Stimulated activated CD8-positive, alpha-beta memory T cell treated with anti-CD3 and anti-CD28 coated beads, Interleukin-7, amount 100 ng/mL, for 48 hours (primary cell): ENCODE measurements at places on chromosomes 5 and 9.
A peak's percentile ranks its signal among the peaks of the same experiment; 100 is the strongest.

DNA sequence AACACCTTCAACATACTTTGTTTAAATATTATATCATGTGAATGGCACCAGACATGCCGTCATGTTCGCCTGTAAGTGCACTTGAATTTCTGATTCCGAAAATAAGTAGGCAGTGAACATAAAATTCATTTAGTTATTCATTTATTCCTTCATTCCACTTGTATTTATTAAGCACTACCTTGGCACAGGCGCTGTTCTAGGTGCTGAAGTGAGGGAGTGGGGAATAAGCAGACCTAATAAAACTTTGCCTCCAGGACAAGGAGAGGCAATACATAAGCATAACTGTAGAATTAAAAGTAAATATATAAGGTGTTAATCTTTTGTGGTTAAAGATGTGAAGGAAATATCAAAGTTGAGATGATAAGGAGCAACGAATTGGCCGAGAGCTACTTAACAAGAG lies 297.4 kb downstream of the TENT4A start:
- DNase-seq, result no peak

GRCh38 chr9:114302727-114303126 lies 20.2 kb upstream of the ORM1 start:
- DNase-seq, result no peak

- no peak for DNase-seq
These were observed 81.0 kb upstream of the TRIO start for GRCh38 chr5:14062178-14062577.

DNA sequence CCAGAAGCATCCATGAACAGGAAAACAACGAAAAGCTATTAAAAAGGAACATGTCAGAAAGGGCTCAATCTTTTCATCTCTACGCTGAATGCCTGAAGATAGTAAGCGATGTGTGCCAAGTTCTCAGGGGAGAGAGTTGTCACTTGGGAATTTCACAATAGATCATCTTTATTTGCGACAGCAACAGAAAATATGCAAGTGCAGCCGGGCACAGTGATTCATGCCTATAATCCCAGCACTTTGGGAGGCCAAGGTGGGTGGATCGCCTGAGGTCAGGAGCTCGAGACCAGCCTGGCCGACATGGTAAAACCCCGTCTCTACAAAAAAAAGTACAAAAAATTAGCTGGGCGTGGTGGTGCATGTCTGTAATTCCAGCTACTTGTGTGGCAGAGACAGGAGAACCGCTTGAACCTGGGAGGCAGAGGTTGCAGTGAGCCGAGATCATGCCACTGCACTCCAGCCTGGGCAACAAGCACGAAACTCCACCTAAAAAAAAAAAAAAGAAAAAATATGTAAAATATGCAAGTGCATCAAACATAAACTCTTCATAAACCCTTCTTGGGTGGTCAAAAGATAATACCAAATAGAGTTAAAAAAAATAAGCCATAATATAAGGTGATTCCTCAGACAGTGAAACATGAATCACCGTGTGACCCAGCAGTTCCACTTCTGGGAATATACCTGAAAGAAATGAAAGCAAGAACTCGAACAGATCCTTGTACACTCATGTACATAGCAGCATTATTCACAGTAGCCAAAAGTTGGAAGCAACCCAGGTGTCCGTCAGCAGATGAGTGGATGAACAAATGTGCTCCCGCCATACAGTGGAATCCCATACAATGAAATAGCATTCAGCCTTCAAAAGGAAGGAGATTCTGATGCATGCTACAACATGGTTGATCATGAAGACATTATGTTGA lies 16.2 kb downstream of the SFXN1 start:
- no peak for DNase-seq

- no peak for DNase-seq
These were observed 26.4 kb downstream of the TNFSF15 start for GRCh38 chr9:114779352-114779845.

GRCh38 chr9:112355427-112355897 lies 22.0 kb upstream of the PTBP3 start:
- no peak for DNase-seq

DNA sequence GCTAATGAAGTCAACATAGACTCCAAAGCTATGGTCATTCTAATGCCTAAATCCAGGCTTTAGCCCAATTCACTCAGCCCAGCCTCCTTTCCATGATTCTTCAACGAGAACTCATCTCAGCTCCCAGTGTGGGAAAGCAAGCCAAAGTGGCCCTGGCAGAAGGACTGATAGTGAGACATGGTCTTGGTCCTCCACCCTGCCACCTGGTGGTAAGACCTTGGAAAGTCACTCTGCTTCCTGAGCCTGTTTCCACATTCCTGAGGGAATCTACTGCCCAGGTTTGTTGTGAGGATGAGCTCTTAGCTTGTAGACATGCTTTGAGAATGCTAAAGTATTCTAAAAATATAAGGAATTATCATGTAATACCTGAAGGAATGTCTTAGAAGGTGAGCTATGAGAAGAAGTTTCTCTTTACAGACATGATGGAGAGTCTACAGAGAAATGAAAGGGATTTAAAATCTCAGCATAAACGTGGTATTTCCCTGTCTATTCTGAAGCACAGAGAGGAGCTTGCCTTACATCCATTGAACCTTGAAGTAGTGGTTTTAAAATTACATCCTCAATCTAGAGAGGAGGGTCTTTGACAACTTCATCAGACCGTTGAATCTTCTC lies 173.5 kb downstream of the TRIM32 start:
- DNase-seq, result no peak

DNA sequence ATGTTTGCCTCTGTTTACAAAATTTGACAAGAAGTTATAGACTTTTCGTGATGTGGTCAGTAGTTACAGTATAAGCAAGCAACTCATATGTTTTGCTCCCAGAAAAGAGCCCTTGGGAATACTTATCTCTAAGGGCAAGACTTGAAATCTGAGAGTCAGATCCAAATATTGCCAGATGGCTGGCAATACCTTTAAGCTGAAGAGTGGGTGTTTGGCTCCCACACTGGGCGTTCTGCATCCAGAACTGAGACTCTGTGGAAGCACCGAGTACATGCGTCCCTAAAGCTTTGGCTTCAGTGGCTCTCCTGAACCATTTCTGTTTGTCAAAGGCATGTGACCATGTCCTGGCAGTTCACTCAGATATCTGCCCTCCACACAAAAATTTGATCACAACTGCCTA lies 194.1 kb downstream of the DCP2 start:
- no peak for DNase-seq

DNA sequence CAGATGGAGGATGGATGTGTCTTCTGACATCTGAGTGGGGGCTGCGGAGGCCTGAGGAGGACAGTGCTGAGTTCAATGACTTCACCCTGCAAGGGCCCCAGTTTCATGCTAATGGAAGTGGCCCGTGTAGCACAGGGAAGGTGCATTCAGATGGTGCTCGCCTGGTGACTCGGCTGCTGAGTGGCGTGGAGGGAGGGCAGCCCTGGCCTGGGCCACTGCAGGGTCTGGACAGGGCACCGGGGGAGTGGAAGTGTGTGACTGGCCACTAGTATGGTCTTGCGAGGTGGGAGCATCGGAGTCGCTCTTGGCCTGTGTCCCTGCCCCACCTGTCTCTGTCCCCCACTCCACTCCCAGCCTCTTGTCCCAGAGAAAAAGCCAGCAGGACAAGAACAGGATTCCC lies 1.7 kb upstream of the SLC9A3 start:
- DNase-seq, result no peak

DNA sequence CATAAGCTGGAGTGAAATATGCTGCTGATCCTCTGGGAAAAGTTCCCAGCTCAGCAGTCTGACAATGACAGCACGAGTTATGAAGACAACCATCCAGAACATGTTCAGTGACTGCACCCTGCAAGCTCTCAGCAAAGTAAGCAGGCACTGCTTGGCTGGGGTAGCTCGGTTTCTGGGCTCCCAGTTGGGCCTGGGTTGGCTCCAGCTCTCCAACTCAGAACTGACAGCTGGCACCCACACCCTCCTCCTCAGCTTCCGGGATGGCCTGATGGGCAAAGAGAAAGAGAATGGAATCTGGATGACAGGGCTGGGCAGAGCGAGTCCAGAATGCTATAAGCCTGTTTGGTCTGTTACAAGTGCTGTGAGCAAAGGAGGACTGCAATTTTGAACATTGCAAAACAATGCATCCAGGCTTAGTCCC lies 185.0 kb downstream of the CSNK1G3 start:
- DNase-seq, result no peak

DNA sequence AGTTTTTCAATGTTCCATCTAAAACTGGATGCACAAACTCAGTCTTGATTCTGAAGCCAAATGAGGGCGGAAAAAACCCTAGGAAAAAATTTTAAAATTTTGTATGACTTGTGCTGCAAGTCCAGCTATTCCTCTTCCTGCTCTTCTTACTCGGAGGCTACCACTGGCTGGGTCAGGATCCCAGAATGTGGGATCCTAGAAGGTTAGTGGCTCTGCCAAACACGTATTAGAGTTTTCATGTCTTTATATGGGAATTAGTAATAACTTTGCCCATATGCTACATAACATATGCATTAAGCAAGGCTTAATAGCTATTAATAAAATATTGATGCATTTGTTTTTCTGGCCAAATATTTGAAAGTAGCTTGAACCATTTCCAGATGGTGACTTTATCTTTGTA lies 458.3 kb downstream of the AGTPBP1 start:
- DNase-seq, result no peak

- DNase-seq, result no peak
These were observed 22.5 kb upstream of the POMT1 start for GRCh38 chr9:131480258-131480657.

- no peak for DNase-seq
These were observed 361.1 kb downstream of the DEPDC1B start for GRCh38 chr5:60338846-60339245.

- no peak for DNase-seq
These were observed 3.9 kb downstream of the BNC2 start for GRCh38 chr9:16866587-16866986.

GRCh38 chr9:90400091-90400490 lies 242.5 kb downstream of the DIRAS2 start:
- DNase-seq, result no peak

GRCh38 chr5:170491479-170491878 lies 12.3 kb upstream of the KCNIP1 start:
- no peak for DNase-seq

- no peak for DNase-seq
These were observed 60.1 kb downstream of the MAT2B start for GRCh38 chr5:163565492-163565891.

DNA sequence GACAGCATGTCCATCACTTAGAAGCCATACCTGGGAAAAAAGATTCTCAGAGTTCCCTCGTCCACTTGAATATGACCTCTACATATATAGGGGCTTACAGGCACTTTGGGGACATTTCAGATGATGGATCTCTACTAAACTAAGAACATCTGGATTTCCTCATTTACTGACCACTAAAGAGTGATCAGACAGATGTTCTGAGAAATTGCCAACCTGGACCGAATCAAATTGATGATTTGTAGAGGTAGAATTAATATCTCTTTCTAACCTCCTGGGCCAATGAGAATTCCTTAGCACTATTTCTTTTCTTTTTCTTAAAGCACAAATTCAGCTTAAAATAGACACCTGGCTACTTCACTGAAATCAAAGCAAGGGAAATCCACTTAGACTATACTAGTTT lies 422.7 kb downstream of the MTRR start:
- no peak for DNase-seq

DNA sequence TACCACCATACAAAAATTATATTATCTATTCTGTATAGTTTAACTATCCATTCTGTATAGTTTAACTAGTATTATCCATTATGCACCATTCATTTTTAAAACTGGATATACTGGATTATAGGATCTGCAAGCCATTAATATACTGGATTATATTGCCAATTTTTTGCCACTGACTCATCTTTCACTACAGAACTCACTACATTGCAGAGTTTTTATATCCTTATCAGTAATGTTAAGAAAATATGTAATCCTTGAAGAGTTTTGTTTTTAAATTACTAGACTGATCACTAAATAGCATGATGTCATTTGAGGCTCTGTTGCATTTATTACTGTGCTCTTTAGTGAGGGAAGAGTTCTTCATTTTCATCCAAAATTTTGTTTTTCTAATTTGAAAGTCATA lies 109.8 kb upstream of the SNX2 start:
- DNase-seq, result no peak

GRCh38 chr5:99058466-99058865 lies 129.7 kb upstream of the CHD1 start:
- DNase-seq, result no peak

- DNase-seq, result no peak
These were observed 6.0 kb upstream of the PITX1 start for GRCh38 chr5:135040034-135040332.

- DNase-seq, result no peak
These were observed 51.7 kb downstream of the PTCH1 start for GRCh38 chr9:95465115-95465514.

DNA sequence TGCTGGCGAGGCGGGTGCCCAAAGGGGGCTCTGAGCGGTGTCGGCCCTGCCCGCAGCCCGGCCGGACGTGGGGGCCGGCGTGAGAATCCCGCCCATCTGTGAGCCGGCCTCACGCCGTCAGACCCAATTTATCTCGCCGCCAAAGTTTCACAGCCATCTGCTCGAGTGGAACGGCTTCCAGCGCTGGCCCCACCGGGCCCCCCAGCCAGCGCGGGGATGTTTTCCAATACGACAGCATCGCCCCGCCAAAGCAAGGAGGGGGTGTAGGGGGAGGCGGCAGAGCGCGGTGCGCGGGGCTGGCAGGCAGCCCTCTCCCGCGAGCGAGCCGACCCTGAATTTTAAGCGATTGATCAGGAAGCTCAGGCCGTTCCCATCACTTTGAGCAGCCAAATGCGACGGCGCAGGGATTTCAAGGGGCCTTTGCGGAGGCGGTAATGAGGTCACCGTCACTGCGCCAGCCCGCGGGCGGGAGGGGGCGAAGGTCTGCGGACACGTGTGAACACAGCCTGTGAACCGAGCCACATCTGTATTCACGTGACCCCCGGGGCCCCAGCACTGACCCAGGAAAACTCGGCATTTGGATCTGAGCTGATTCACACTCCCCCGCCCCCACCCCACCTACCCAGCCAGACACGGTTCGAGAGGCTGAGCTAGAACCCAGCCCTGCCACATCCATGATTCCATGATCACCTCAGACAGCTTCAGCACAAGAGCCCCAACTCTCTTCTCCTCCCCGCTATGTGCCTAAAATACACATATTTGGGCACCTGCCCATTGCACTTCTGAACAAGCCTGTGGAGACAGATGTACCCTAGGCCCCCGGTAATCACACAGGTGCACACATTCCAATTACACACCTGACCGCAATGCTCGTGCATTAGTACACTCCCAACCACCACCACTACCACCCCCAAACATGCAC lies 47.8 kb upstream of the PSD2 start:
- peak; percentile 48 for DNase-seq

DNA sequence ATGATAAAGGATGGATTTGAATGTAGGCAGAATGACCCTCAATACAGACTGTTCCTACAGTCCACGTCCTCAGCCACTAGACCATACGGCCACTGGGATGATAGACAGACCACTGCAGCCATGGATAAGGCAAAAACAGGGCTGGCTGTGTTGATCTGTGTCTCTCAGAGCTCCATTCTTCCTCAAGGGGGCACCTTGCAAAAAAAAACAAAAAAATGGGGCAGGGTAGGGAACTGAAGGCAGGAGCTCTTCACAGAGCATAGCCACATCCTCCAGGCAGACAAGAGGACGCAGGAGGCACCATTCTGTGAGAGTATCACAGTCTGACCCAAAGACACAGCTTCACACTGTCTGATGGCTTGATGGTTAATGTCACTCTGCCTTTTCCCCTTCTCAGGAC lies 61.2 kb upstream of the GABRP start:
- DNase-seq, result no peak
